Bronchus fibroblast of lung (primary cell): ENCODE measurements at places on chromosomes 4 and X. TPM values are rescaled to one million over a fixed set of nuclear protein-coding genes. Genes with fewer than 3 reads are reported as not detected.

Gene CSN1S1
- not detected in 2 replicates for total RNA-seq

Gene MID2
- total RNA-seq = 6.4 TPM in 2 replicates

Gene OTUD6A
- total RNA-seq = not detected in 2 replicates

Gene MMRN1
- total RNA-seq = not detected in 2 replicates

Gene MID1
- 14.6 and 16.8 TPM in 2 replicates for total RNA-seq

Gene DUSP9
- total RNA-seq = 0.34 and 0.45 TPM in 2 replicates

Gene KDR
- total RNA-seq = 0.50 and 0.74 TPM in 2 replicates

Gene PJA1
- 19.5 and 23.0 TPM in 2 replicates for total RNA-seq

Gene F8A3
- total RNA-seq = 4.4 and 6.1 TPM in 2 replicates

Gene PPP1R2C
- not detected in 2 replicates for total RNA-seq

Gene SASH3
- not detected in 2 replicates for total RNA-seq

Gene SLC26A1
- not detected in 2 replicates for total RNA-seq

Gene RHOXF2
- not detected in 2 replicates for total RNA-seq

Gene MAPK10
- total RNA-seq = 2.5 and 4.0 TPM in 2 replicates

Gene GRID2
- total RNA-seq = 0.15 TPM in 1 of 2 replicates, not detected in the other

Gene AFM
- not detected in 2 replicates for total RNA-seq

Gene HAND2
- 0.30 and 0.84 TPM in 2 replicates for total RNA-seq

Gene USP38
- total RNA-seq = 10.7 and 11.8 TPM in 2 replicates

Gene POU4F2
- not detected in 2 replicates for total RNA-seq

Gene RPS6KA6
- 0.74 and 1.5 TPM in 2 replicates for total RNA-seq

Gene STAP1
- total RNA-seq = not detected in 2 replicates

Gene MTHFD2L
- 4.9 and 10.9 TPM in 2 replicates for total RNA-seq

Gene TIMP1
- total RNA-seq = 388 and 474 TPM in 2 replicates

Gene SMIM31
- not detected in 2 replicates for total RNA-seq

Gene DCAF16
- 21.7 and 24.2 TPM in 2 replicates for total RNA-seq

Gene GBA3
- total RNA-seq = not detected in 2 replicates

Gene MAGEA2B
- total RNA-seq = not detected in 2 replicates

Gene CSAG1
- total RNA-seq = not detected in 2 replicates

Gene HERC5
- total RNA-seq = 0.17 and 0.30 TPM in 2 replicates

Gene DAPP1
- total RNA-seq = not detected in 2 replicates

Gene FGD1
- total RNA-seq = 10.4 TPM in 2 replicates

Gene MAGEA12
- total RNA-seq = not detected in 2 replicates

Gene PABPC5
- total RNA-seq = 0.67 and 0.74 TPM in 2 replicates

Gene GABRB1
- total RNA-seq = 0.45 and 0.50 TPM in 2 replicates

Gene SATL1
- not detected in 2 replicates for total RNA-seq

Gene HTATSF1
- total RNA-seq = 31.1 and 43.7 TPM in 2 replicates

Gene PLAC1
- total RNA-seq = 0.15 and 0.17 TPM in 2 replicates

Gene CLNK
- total RNA-seq = not detected in 2 replicates

Gene ABCB7
- total RNA-seq = 23.4 and 25.7 TPM in 2 replicates

Gene MAGEA4
- not detected in 2 replicates for total RNA-seq
